ENCODE measurements at places on chromosomes 7 and 10. TPM values are rescaled to one million over a fixed set of nuclear protein-coding genes. Genes with fewer than 3 reads are reported as not detected.

Gene EPHB4
- 72.5 TPM for total RNA-seq

Gene CPVL
- 25.1 TPM for total RNA-seq

Gene PTPN20
- total RNA-seq: 3.7 TPM

Gene H2AZ2
- 96.0 TPM for total RNA-seq

Gene KAT6B
- total RNA-seq: 49.6 TPM

Gene FOXP2
- total RNA-seq: 10.4 TPM

Gene TRIM4
- 15.1 TPM for total RNA-seq

Gene GPC2
- total RNA-seq: 5.2 TPM

Gene TEX47
- total RNA-seq: not detected

Gene MYPN
- total RNA-seq: 57.4 TPM

Gene PEX1
- 48.5 TPM for total RNA-seq

Gene ADCYAP1R1
- 7.8 TPM for total RNA-seq

Gene OR2A42
- under 0.01 TPM for total RNA-seq

Data from skeletal muscle tissue (tissue), 5 donors.